ENCODE measurements at places on chromosomes 5 and 9. TPM values are rescaled to one million over a fixed set of nuclear protein-coding genes. Genes with fewer than 3 reads are reported as not detected.

The FOXD4 gene
- not detected for total RNA-seq

The ADAMTS19 gene
- total RNA-seq = 5.3 TPM

GRCh38 chr9:35789541-35789940 is 1.9 kb upstream of the NPR2 start:
- DNase-seq = no peak

The GABRB2 gene
- 0.34 TPM for total RNA-seq

GRCh38 chr9:96219026-96219899 is 82.7 kb downstream of the HSD17B3 start:
- no peak for DNase-seq

- no peak for DNase-seq
Measured at GRCh38 chr5:151132963-151133362, 24.6 kb downstream of the ANXA6 start.

GRCh38 chr9:113621309-113621791 is 157.8 kb downstream of the RGS3 start:
- DNase-seq = peak; percentile 83

DNA sequence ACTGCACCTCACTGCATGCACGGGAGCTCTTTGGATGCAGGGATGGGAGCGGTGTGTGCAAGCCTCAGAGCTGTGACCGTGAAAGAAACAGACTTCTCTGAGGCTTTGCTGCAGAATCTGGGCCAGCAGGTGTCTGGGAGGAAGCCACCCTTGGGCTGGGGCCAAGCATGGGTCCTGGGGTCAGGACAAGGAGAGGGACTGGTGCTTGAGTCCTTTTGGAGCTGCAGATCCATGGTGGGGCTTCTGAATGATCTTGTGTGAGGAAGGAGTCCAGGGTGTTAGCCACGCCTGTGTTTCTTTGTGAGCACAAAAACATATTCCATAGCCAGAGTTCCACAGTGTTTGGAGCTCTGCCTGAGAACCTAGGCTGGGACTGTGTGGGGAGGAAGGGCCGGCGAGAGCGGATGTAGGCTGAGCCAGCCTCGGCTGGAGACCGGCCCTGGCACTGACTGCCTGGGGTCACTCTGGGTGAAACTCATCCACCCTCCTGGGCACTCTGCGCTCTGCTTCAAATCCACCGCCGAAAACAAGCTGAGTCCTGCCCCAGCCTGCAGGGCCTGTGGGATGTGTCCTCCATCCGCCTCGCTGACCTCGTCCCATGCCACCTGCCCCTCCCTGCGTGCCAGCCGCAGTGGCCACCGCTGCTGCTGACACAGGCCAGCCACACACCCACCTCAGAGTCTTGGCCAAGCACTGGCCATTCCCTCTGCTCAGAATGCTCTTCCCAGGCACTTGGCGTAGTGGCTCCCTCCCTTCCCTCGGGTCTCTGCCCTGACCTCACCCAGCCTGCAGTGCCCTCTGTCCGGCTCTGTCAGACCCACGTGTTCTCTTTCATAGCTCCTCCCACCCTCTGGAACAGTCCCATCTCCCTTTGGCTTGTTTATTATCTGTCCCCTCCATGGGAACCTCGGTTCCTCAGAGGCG is 26.7 kb downstream of the ERGIC1 start:
- peak; percentile 86 for DNase-seq

DNA sequence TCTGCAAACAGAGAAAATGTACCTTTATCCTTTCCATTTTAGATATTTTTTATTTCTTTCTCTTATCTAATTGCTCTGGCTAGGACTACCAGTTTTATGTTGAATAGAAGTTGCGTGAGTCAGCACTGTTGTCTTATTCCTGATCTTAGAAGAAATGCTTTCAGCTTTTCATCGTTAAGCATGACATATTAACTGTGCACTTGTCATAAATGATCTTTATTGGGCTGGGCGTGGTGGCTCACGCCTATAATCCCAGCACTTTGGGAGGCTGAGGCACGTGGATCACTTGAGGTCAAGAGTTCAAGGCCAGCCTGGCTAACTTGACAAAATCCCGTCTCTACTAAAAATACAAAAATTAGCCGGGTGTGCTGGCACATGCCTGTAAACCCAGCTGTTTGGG is 8.2 kb upstream of the ECM2 start:
- DNase-seq = no peak

DNA sequence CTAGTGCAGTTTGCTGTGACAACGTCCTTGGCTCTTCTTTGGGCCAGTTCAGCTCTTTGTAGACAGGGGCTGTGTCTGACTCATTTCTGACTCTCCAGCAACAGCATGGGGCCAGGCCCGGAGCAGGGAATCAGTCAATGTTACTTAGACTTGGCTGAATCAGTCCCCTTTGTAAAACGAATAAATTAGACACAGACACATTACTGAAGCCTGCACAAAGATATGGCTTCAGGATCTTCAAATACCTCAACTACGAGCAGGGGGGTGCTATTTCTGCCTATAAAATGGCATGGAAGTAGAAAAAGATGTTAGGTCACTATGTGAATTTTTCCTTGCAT is 204.7 kb downstream of the TTLL11 start:
- no peak for DNase-seq

- no peak for DNase-seq
Measured at GRCh38 chr5:105581988-105582690, 2019.5 kb upstream of the NUDT12 start.

DNA sequence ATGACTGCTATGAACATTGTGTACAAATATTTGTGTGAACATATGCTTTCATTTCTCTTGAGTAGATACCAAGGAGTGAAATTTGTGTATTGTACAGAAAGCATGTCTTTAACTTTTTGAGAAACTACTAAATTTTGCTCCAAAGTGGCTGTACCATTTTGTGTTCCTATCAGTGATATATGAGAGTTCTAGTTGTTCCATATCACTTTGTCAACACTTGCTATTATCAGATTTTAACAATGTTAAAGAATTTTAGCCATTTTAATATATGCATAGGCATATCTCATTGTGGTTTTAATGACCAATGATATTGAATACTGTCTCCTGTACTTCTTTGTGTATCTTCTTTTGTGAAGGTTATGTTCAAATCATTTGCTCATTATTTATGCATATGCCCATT is 142.9 kb upstream of the NR3C1 start:
- DNase-seq = no peak

The PTGR1 gene
- total RNA-seq = 399 TPM

DNA sequence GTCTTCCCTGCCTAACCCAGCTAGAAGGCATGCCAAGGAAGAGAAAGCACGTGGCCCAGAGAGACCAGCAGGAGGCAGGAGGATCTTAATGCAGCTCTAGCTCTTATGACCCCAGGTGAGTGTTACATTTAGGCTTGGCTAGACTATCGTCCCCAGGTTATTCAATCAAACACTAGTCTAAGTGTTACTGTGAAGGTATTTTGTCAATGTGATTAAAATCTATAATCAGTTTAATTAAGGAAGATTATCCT is 483.7 kb downstream of the BNC2 start:
- DNase-seq = no peak

The PCDHGC5 gene
- 2.8 TPM for total RNA-seq

GRCh38 chr5:132898094-132898493 is 24.6 kb downstream of the LEAP2 start:
- DNase-seq = no peak

The IGFBPL1 gene
- total RNA-seq = not detected

The SLC36A2 gene
- not detected for total RNA-seq

- DNase-seq = no peak
Measured at GRCh38 chr5:19920761-19921160, 67.2 kb downstream of the CDH18 start.

DNA sequence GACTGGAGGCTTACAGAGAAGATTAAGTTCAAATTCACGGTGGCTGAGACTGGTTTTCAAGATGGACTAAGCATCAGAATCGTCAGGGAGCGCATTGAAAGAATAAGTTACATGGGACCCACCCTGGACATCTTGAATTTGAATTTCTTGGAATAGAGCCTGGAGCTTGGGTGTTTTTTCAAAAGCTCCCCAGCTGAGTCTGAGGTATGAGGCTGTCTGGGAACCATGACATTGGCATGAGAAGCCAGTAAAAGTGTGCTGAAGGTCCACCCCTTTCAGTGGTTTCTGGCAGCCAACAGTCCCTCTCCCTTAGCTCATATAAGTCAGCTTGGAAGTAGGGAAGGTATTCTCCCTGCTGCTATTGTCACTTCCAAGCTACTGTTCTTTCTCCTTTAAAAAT is 97.8 kb downstream of the MAST4 start:
- DNase-seq = no peak

The CNTNAP3 gene
- total RNA-seq = 9.4 TPM

The MAMDC2 gene
- total RNA-seq = 46.3 TPM

- DNase-seq = no peak
Measured at GRCh38 chr9:131812116-131812790, 72.4 kb upstream of the RAPGEF1 start.
